ENCODE measurements at places on chromosomes 5 and 9.

GRCh38 chr5:154394307-154394706 lies 51.5 kb upstream of the SAP30L start:
- no peak for DNase-seq

GRCh38 chr5:71923755-71924154 lies 183.5 kb upstream of the MAP1B start:
- no peak for DNase-seq

DNA sequence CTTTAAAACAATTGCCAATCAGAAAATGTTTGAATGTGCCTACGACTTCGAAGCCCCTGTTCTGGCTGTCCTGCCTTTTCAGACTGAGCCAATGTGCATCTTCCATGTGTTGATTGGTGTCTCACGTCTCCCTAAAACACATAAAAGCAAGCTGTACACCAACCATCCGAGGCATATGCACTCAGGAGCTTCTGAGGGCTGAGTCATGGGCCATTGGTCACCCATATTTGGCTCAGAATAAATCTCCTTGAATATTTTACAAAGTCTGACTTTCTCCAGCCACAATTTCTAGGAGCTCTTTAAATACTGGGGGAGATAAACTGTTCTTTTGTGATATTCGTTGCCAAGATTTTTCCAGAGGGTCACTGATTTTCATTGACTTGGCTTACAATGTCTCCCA lies 53.9 kb downstream of the C9orf57 start:
- DNase-seq = peak; percentile 46

DNA sequence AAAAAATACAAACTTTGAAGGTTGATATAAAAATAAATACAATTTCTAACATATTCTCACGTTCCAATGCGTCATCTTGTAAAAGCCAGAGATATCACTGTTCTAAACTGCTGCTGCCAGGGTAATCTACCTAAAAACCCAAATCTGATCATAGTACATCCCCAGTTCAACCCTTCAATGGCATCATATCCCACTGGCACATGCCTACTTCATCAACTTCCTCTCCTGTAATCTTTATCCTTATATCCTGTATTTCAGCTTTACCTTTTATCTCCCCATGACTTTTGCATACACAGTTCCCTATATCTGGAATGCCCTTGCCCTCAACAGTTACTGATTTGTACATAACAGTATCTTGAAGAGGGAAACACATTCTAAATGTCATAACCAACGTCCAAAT lies 7.5 kb downstream of the DENND1A start:
- no peak for DNase-seq

DNA sequence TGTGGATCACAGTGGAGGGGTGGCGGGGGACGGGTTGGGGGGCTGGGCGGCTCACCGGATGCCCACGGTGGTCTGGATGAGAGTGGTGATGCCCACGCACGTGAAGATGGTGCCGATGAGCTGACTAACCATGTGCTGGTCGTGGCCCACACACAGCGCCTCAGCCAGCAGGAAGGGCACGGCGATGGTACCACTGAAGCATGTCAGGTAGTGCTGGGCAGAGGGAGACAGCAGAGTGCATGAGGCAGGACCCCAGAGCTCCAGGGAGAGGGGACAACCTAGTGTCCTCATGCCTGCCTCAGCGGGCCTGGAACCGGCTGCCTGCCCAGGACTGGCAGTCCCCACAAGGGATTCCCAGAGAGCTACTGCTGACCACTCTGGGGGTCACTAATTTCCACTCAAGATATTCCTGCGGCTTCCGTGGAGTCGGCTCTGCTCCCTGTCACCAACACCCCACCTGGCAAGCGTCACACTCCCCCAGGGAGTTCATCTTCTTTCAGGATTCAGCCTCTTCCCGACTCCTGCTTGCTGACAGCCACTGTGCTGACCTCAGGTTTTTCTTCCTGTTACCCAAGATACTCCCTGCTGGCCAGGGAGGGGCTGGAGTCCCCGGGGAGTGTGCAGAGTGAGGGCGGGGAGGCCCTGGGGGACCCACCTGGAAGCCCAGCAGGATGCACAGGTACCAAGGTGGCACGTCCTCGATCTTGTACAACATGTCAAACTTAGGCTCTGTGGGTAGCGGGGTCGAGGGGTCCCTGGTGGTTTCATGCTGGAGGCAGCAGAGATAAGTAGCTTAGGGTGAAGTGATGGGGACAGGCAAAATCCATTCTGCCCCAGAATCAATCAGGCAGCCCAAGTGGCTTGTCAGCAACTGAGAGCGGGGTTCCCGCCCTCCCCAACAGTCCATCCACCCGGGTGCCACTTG lies 998 bp downstream of the SLC23A1 start:
- DNase-seq = no peak

- DNase-seq = no peak
These were observed 175.2 kb upstream of the DAP start for GRCh38 chr5:10936081-10936855.

All from HFFc6 (cell line).